PC-3 (cell line): ENCODE measurements at places on chromosomes 5 and 9.

- DNase-seq = no peak
These were observed 48.8 kb upstream of the SNAPC3 start for GRCh38 chr9:15373881-15374280.

DNA sequence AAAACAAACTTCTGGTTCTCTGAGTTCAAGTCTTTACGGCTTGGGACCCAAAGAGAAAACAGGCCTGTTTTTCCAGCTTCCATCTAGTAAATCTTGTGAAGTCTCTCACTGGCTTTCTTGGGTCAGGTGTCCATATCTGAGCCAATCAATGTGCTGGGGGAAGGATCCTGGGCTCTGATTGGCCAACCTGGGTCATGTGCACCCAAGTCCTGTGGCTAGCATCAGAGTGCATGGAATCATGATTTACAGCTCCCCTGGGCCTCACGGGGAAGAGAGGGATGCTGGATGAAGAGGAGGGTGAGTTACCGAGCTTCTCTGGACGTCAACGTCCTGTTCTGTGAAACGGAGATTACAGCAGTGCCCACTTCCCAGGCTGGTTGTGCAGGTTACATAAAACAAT is 19.4 kb downstream of the CXCL14 start:
- peak; percentile 19 for DNase-seq

DNA sequence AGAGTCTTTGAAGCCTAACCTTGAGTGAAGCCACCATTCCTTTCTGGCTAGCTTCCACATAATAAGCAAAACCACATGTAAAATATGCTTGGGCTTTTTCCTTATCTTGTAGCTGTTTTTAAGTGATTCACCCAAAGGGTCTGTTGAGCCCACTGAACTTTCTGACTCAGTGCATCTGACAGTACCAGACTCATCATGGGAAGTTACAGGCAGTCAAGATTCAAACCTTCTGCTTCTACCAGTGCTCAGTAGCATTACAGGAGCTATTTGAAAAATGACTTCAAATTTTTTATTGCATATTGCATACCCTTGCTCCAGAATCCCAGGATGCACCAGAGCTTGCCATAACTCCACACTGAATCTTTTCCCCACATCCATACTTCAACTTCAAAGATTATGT is 87.5 kb upstream of the PTPRD start:
- DNase-seq = no peak

DNA sequence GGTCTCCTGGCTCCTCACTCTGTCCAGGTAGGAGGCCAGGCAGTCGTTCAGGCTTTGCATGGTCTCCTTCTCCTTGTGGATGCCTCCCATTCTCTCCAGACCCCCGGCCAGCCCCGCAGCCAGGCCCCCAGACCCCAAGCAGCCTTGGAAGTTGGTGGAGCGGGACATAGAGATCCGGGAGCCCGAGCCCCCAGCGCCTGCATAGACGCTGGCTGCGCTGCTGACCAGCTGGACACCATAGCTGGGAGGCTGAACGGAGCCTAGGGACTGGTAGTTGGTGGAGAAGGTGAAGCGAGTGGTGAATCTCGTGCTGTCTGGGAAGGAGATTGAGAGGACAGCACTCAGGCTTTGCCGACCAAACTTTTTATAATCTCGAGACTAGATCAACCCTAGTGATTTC is 35.9 kb downstream of the FOXI1 start:
- DNase-seq = no peak

- no peak for DNase-seq
These were observed 440.0 kb downstream of the ENC1 start for GRCh38 chr5:74200560-74200959.

- DNase-seq = peak; percentile 36
These were observed 6.5 kb downstream of the ANKRA2 start for GRCh38 chr5:73558950-73559349.

DNA sequence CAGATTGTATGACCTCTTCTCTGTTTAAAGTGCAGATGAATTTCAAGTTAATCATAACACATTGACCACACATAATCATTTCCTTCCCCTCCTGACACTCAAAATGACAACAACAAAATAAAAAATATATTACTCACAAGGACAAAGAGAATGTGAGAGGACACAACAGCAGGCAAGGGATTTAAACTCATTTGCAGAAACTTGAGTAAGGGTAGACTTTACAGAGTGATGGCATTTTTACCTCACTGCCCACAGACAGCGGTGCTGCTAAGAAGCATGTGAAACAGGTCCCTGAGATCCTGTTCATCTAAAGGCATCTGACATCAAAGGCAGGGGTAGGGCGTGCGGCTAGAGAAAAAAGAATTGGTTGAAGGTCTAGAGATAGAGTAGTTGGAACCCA is 99.0 kb downstream of the TRIM36 start:
- no peak for DNase-seq

DNA sequence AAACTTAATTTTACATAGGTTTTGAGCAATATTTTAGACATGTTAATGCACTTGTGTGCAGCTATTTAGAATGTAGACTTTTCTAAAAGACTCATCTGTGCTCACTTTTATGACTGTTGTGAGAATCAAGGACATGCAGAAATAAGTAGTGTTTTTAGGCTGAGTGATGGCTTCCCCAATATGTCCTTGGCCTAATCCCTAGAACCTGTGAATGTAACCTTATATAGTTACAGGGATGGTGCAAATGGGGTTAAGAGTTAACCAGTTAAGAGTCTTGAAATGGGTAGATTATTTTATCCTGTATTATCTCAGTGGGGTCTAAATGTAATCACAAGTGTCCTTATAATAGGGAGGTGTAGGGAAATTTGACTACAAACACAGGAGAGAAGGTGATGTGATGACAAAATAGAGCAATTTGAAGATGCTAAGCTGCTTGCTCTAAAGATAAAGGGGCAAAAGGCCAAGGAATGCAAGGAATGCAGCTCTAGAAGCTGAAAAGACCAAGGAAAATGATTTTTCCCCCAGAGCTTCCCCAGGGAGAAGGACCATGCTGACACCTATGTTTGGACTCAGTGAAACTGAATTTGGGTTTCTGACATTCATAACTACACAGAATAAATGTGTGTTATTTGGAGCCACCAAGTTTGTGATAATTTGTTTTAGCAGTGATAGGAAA is 298.0 kb upstream of the PAPPA start:
- no peak for DNase-seq

- peak; percentile 83 for DNase-seq
These were observed 581.0 kb downstream of the TLE1 start for GRCh38 chr9:81108391-81108790.
